ENCODE measurements at places on chromosomes 4 and X.
A peak's percentile ranks its signal among the peaks of the same experiment; 100 is the strongest.

DNA sequence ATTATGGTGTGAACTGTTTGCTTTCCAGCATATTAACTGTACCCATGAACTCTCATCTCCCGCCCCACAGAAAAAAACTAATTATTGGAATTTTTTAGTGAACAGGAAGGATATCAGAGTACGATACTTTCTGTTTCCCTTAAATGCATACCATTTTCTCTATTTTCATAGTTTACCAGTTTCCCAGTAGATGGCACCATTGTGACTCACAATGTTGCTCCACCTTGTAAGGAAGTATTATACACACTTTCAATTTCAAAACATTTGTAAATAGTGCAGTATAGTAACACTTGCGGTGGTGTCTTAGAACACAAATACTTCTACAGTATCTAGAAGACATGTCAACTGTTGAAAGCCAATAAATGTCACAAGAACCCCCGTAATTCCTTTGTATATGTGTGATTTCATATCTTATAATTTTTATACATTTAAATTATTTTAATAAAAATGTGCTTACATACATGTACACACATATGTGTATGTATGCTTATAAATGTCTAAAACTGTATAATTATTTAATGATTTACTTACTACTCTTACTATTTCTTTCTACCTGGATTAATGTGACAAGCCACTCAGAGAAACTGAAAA, 167.3 kb downstream of the SLIT2 start:
- no peak for DNase-seq

DNA sequence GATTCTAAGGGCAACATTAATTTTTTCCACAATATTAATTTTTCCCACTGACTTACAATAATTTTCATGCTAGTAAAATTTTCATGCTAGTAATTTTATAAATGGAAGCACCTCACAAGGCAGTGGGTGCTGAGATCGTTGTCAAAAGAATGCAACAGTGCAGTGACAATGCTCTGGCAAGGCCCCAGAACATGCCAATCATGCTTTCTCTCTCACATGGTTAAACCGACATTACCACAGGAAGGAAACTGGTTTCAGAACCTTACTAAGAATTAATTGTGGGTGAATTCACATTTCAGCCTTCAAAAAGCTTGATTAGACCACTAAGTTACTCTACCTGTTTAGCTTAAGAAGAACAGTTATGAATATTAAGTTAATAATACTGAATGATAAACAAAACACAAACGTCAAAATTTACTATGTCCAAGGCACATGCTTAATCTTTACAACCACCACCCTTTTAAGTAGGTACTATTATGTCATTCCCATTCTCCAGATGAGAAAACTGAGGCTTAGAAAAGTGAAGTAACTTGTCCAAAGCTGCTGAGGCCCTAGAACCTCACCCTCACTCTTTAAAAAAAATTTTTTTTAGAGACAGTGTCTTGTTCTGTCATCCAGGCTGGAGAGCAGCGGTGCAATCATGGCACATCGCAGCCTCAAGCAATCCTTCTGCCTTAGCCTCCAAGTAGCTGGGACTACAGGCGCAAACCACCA, 10.0 kb upstream of the OPHN1 start:
- DNase-seq: no peak

DNA sequence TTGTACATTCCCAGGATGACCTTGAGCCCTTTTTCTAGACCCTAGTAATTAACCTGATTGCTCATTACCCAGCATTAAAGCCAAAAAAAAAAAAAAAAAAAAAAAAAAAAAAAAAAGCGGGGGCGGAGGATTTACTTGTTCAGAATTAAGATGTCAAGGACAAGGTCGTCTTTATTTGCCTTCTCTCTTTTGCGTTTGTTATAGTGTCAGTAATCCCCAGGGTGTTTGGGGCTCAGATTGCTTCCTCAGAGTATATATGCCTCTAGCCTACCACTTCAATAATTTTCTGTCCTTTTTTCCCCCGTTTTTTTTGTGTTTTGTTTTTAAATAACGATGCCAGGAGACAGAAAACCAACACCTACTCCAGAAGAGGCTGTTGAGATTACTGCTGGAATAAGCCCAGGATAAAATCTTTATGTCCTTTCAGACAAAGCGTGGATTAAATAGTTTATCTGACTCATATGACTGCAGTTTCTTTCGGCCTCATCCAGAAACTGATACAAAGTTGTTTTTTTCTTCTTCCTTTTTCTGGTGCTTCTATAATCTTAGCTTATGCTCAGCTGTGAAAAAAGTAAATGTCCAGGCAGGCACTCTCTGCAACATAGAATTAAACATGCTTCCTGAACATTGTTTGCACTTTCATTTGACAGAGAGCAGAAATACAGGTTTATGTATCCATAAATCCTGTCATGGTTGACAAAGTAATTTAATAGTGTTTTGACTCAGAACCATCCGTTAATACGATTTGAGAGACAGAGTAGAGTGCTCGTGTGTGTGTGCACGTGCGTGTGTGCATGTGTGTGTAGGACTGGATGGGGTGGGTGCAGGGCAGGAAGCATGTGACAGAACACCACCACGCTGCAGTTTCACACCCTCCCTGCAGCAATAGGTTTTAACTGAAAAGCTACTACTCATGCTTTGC, 138.6 kb downstream of the AFF1 start:
- peak; percentile 18 for DNase-seq

GRCh38 chr4:149987330-149988086, 90.7 kb upstream of the DCLK2 start:
- DNase-seq: no peak

DNA sequence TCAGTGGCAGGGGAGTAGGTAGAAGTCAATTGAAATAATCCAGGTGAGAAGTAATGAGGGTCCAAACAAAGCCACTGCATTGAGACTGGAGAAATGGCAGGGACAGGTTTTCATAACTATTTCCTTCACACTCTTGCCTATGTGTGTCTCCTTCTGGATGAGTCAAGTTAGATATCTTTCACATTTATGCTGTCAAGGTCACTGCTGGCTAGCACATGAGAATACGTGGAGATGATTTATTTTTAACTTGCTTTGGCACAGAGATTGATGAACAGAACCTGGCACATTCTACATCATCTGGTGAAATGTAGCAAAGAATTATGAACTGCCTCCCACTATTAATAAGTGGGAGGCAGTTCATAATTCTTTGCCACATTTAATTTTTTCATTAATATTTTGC, 66.7 kb upstream of the BOD1L1 start:
- no peak for DNase-seq

- no peak for DNase-seq
These were observed 108.0 kb downstream of the LRBA start for GRCh38 chr4:150906987-150907633.

DNA sequence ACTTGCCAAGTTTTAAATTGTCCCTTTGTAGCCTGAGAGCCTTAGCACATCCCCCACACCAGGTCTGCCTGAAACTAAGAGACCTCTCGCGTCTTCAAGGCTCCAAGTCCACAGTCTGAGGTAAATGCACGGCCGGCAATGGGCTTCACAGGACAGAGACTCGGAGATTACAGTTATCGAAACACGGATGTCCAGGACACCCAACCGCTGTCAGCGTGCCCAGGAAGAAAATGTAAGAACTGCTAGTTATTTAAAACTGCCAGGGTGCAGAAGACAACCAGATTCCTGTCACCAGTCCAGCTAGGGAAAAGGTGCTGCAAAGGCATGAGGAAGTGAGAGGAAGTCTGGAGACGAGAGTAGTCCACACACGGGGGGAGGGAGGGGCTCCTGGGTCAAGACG, 28.9 kb downstream of the ZNF827 start:
- no peak for DNase-seq

DNA sequence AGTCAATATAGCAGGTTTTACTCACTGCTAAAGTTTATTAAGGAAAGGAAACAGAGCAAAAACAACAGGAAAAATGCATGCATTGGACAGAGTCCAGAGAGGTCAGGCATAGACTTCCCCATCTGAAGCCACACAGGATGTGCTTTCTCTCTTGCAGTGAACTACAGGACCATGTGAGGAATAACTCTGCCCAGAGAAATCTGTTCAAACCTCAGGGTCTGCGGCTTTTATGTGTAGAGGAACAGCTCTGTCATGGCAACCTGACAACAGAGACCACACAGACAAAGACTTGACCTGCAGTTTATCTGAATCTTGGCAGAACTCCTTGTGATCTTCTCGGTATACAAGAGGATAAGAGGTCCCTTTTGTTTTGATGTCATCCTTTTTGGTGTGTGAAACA, 46.3 kb upstream of the LONRF3 start:
- no peak for DNase-seq

DNA sequence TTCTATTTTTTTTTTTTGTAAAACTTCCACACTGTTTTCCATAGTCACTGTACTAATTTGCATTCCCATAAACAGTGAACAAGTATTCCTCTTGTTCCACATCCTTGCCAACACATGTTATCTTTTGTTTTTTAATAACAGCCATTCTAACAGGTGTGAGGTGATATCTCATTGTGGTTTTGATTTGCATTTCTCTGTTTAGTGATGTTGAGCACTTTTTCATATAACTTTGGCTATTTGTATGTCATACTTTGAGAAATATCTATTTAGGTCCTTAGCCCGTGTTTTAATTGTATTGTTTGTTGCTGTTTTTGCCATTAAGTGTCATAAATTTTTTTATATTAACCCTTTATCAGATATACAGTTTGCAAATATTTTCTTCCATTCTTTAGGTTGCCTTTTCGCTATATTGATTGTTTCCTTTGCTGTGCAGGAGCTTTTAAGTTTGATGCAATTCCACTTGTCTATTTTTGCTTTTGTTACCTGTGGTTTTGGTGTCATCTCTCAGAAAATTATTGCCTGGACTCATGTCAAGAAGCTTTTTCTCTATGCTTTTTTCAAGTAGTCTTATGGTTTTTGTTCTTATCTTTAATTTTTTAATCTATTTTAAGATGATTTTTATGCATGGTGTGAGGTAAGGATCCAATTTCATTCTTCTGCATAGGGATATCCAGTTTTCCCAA, 27.9 kb upstream of the NDNF start:
- no peak for DNase-seq

DNA sequence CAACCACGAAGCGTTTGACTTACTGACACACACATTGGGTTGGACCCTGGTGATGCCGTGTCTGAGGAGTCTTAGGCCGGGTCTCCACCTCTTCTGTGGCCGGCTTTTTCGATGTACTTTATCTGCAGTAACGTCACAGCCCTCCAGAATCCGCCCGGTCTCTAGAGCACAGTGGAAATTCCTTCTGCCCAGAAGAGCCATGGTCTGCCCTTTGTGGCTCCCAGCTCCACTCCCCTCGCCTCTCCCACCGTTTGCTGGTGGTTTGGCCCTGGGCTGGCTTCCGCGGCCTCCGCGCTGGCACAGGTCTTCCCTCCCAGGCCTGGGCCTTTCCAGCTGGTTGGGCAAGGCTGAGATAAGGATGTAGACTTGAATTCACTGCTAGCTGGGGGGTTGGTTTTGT, 4.3 kb downstream of the MAEA start:
- DNase-seq: no peak

GRCh38 chr4:58553679-58554078, 1443.5 kb upstream of the IGFBP7 start:
- DNase-seq: no peak

DNA sequence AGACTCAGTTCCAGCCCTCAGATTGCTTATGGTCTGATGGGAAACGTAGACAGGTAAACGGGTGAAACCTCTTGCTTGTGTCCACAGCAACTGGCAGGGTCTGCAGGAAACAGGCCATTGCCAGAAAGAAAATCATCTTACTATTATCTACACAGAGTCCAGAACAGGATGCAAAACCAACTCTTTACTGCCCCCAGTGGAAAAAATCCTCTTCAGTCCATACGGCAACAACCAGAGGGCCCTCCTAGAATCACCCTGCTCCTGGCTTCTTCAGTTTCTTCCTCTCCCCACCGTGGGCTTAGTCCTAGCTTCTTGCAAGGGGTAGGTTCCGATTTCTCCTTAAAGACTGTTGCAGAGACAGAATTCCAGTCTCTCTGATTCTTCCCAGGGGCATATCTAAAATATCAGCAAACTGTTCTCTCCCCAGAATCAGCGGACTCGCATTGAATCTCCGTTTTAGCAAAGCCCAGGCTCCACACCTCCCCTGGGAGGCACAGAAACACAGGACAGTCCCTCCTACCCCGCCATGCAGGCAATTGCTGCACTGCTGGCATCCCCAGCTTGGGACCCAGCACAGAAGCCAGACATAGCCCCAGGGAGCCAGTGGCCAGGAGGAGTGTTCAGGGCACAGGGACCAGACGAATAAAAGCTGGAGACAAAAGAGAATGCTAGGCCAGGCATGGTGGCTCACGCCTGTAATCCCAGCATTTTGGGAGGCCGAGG, 41.0 kb upstream of the SH3RF1 start:
- no peak for DNase-seq

DNA sequence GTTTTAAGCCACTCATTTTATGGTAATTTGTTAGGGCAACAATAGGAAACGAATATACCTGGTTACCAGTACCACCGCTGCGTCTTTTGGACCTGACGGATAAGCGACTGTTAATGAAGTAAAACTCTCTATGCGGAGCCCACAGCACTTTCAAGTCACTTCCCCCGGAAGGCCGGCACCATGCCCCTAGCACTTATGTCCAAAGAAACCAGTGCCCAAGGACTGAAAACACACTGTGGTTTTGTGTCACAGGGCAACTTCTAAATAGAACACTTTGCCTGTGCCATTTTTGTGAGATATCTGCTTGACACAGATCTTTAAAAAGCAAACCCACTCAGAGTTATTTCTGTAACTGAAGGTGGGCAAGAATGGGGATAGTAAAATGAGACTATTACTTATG, 22.7 kb downstream of the SH3KBP1 start:
- DNase-seq: no peak

DNA sequence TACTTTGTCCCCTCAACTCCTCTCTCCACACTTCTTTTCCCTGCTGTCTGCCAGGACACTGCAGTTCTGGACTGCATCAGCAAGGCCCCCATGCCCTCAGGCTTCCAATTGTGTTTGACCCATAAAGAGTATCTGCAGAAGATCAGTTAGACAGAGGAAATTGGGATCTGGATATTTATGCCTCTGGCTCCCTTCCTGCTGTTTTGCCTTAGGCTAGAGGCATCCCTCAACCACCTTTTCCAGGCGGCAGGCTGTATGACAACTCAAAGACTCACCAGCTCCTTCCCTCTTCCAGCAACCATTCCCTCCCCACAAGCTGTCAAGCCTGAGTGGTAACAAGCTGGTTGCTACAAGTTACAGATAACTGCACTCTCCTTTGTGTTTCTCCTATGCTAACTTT, 66.4 kb upstream of the NDP start:
- no peak for DNase-seq
